ENCODE measurements at places on chromosomes 3 and 15. TPM values are rescaled to one million over a fixed set of nuclear protein-coding genes. Genes with fewer than 3 reads are reported as not detected.

Gene IMPG2
- 0.59 TPM for total RNA-seq

- H3K4me1 ChIP-seq = peaks cover 7% of the 10 kb centered on the region
- no peaks in the 10 kb centered on the region for H3K27me3 ChIP-seq
- no peak for DNase-seq
These were observed 947.1 kb downstream of the FHIT start for GRCh38 chr3:60304112-60304511.

DNA sequence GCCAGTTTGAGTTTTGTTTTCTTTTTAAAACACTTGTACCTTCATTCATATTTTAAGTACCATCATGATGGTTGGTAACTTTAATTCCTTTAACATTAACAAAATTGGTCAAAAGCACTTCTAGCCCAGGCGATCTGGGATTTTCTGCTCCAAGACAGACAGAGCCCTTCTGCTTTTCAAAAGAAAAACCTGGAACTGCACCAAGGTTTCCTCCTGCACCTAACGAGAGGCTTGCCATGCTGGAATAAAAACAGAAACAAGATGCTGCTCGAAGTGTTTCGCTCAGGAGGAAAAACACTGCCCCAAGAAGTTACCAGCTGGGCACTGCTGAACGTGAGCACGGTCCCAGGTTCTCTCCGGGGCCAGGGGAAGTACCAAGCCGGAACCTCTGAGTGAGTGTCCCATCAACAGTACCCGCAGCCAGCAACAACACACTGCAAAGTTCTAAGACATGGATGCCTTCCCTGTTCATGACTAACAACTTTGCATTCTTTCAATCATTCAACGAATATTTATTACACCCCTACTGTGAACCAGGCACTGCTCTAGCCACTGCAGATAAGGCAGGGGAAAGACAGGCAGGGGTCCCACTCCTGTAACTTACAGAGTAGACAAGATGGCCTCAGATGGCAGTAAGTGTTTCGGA is 98.8 kb downstream of the XXYLT1 start:
- H3K27me3 ChIP-seq = no peaks in the 10 kb centered on the region
- no peak overlapping the region for H3K4me3 ChIP-seq
- no peak overlapping the region for H3K27ac ChIP-seq
- H3K36me3 ChIP-seq = peaks cover 12% of the 10 kb centered on the region
- peaks cover 6% of the 10 kb centered on the region for H3K4me1 ChIP-seq

DNA sequence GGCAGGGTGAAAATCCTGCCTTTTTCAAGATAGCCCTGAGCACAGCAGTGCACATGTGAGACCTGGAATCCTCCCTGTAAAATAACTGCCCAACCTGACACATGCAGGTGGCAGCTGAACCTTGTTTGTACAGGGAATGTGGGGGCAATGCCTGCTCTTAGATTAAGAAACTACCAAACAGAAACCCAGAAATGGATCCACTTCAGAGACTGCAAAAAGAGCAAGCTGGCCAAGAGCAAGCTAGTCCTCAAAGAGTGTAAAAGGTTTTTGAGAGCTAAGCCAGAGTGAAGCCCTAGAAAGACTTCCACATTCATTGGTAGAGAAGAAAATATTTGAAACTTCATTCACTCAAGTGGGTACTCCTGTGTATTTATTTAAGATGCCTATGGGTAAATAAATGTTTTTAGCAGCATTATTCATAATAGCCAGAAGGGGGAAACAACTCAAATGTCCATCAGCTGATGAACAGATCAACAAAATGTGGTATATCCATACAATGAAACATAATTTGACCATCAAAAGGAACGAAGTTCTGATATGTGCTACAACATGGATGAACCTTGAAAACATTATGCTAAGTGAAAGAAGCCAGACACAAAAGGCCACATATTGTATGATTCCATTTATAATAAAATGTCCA is 96.0 kb upstream of the TSC22D2 start:
- peaks cover 53% of the 10 kb centered on the region for H3K4me1 ChIP-seq
- no peak overlapping the region for H3K27ac ChIP-seq
- no peaks in the 10 kb centered on the region for H3K36me3 ChIP-seq
- DNase-seq = no peak
- no peaks in the 10 kb centered on the region for H3K27me3 ChIP-seq

DNA sequence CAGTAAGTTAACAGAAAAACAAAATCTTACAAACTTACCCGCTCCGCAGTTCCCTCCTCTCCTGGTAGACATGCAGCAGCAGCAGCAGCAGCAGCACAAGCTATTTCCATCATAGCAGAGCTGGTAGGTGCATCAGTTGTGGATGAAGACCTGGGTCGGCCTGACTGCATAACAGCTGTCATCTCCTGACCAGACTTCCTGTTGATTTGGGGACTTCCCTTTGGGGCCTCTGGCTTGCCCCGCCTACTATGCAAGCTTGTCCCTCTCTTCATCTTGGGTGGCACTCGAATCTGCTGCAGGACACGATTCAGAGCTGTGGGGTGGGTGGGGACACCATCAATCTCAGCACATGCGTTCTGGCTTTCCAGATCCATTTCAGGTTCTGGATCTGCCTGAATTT is 65.7 kb downstream of the TMCC1 start:
- H3K4me1 ChIP-seq = no peaks in the 10 kb centered on the region
- no peak overlapping the region for H3K4me3 ChIP-seq
- H3K27me3 ChIP-seq = no peaks in the 10 kb centered on the region
- H3K27ac ChIP-seq = no peak overlapping the region
- no peaks in the 10 kb centered on the region for H3K36me3 ChIP-seq

DNA sequence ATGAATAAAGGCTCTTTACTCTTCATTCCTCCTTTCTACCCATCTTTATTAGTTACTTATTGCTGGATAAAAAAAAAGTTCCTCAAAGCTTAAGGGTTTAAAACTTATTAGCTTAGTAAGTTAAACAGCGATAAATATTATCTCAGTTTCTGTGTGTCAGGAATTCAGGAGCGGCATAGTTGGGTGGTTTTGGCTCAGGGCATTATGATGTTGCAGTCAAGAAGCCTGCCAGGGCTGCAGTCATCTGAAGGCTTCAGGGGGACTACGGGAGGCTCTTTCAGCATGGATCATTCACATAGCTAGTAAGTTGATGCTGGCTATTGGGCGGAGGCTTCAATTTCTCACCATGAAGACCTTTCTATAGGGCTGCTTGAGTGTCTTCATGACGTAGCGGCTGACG is 1.9 kb upstream of the DLG1 start:
- H3K4me3 ChIP-seq = no peak overlapping the region
- H3K27ac ChIP-seq = no peak overlapping the region
- H3K27me3 ChIP-seq = no peaks in the 10 kb centered on the region
- H3K36me3 ChIP-seq = no peaks in the 10 kb centered on the region
- no peak for DNase-seq

- H3K27me3 ChIP-seq = peaks cover 16% of the 10 kb centered on the region
- H3K4me3 ChIP-seq = no peak overlapping the region
- H3K4me1 ChIP-seq = no peaks in the 10 kb centered on the region
These were observed 342.3 kb upstream of the CFAP20DC start for GRCh38 chr3:59392116-59392515.

GRCh38 chr15:64617727-64618126 is 157.3 kb downstream of the ZNF609 start:
- no peaks in the 10 kb centered on the region for H3K27me3 ChIP-seq
- H3K27ac ChIP-seq = no peak overlapping the region
- peaks cover 42% of the 10 kb centered on the region for H3K4me1 ChIP-seq

GRCh38 chr3:31502803-31503221 is 29.9 kb upstream of the STT3B start:
- no peaks in the 10 kb centered on the region for H3K27me3 ChIP-seq
- no peak overlapping the region for H3K27ac ChIP-seq
- no peak for DNase-seq
- H3K4me1 ChIP-seq = peaks cover 25% of the 10 kb centered on the region
- no peaks in the 10 kb centered on the region for H3K36me3 ChIP-seq
- H3K4me3 ChIP-seq = no peak overlapping the region

All from mesothelial cell of epicardium (in vitro differentiated cells).